ENCODE measurements at places on chromosomes 6 and 20.
A peak's percentile ranks its signal among the peaks of the same experiment; 100 is the strongest.

DNA sequence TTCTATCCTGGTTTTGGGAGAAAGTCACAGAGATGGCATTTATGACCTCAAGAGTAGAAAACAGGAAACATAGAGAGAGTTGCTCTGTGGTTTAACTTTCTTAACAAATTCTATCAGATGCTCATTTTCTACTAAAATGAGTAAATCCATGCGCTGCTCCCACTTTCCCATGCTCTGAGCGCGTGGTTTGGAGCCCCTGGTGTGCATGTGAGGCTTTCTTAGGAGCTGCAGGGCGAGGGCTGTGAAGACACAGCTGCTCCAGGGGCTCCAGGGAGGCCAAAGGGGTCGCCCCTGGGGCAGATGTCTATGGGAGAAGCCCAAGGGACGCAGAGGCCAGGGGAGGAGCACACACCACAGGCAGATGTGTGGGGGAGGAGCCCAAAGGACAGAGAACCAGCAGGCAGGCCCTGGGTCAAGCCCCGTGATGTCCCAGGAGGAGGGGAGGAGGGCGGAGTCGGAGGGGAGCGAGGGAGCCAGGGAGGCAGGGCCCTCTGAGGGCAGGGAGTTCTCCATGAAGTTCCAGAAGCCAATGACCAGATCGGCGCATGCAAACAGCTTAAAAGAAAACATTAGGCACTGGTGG lies 122.9 kb downstream of the IRF4 start:
- peak; percentile 60 for DNase-seq

- DNase-seq = no peak
Measured at GRCh38 chr20:20413810-20414281, 45.9 kb downstream of the INSM1 start.

DNA sequence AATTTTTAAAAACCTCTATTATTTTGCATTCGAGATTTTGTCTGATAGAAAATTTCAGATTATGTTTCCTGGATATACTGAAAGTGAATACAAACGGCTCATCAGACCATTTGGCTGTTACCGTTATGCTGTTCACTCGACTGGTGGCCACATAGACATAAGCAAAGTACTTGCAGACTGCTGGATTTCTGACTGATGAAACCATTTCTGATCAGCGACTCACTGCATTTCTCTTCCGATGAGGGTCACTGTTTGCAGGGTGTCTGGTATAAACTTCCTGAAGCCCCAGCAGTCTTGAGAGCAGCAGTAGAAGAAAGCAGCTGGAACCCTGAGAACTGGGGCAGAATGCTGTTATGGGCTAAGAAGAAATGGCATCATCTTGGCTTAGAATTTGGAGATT lies 17.7 kb downstream of the SNX9 start:
- no peak for DNase-seq

DNA sequence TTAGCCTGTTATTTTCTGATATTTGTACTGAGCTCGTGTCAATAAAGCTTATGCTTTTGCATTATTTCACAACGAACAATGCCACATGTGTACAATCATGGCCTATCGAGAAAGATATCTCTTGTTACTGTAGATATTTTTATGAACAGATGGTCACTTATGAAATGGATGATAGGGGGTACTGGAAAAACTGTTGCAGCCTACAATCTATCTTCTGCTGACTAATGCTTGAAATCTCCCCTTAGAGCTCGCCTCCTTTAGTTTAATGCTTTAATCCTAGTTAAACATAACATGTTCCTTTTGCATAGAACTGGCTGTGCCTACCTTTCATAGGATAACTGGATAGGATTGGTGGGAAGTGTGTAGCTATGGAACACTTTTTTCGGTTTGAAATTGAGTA lies 296.2 kb downstream of the FARS2 start:
- no peak for DNase-seq

GRCh38 chr6:36514554-36515456 lies 32.5 kb downstream of the STK38 start:
- no peak for DNase-seq

- DNase-seq = no peak
Measured at GRCh38 chr6:105593805-105594671, 191.2 kb upstream of the PREP start.

DNA sequence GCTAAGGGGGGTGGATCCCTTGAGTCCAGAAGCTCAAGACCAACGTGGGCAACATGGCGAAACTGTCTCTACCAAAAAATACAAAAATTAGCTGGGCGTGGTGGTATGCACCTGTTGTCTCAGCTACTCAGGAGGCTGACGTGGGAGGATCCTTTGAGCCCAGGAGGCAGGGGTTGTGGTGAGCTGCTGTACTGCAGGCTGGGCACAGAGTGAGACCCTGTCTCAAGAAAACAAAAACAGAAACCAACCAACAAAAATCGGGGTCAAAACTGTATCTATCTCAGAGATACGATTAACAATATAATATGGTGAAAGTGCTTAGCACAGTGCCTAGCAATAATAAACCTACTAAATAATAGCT lies 20.7 kb upstream of the BCAS1 start:
- DNase-seq = no peak

DNA sequence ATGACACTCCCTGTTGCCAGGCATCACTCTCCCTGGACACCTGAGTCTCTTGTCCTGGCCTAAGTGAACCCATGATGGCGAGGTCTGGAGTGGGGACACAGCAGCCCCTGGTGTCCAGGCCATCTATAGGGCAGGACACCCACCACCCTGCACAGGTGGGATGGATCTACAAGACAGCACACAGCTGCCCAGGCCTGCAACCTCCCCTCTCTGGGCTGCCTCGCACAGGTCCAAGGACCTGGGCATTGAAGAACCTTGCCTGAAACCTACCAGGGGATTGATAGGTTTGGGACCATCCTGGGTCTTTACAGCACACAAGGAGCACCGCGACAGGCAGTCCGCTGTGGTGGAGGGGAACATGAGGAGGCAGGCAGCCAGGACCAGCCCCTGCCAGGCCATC lies 11.2 kb downstream of the PDYN start:
- no peak for DNase-seq

DNA sequence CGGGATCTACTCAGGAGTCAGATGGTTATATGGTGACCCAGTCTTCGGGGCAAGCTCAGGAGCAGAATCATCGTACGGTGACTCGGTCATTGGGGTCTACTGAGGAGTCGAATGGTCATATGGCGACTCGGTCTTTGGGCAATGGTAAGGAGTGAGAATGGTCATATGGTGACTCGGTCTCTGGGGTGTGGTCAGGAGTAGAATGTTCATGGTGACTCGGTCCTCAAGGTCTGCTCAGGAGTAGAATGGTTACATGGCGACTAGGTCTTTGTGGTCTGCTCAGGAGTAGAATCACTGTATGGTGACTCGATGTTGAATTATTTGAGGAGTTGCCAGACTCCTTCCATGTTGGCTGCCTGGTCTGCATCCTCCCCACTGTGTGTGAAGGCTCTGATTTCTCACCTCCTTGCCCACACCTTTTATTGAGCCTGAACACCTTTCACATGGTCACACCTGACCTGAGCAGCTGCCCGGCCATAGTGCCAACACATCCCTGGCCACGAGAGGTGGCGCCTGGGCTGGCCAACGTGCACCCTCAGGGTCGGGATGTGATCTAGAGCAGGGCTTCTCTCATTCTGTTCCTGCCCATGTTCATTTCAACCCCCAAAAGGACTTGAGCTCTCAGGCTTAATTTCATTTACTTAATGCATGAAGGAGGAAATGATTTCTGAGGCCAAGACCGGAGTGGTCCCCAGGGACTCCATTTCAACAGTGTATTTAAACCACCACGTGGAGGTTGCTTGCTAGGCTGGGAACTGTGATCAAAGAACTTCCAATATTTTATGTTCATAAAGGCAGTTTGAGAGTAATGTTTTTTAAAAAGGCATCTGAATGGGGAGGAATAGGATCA lies 119.5 kb downstream of the PHACTR3 start:
- no peak for DNase-seq

DNA sequence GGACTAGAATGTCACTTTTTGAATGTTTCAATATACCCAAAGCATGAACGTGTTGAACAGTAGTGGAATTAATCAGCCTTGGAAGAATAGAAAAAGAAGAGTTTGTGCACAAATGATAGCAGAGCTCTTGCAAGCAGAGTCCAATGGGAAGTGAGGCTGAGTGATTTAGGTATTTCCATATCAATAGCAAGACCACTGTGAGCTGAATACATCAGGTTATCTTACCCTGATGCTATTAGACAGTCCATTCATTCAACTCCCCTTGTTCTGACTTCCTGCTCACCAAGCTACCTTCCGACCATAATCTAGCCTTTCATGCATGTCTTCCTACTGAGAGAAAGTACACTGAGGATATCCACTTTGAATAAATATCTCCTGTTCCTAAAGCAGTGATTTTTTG lies 349.2 kb upstream of the RNF217 start:
- DNase-seq = peak; percentile 5

- peak; percentile 88 for DNase-seq
Measured at GRCh38 chr20:36754656-36755222, 8.8 kb upstream of the NDRG3 start.

DNA sequence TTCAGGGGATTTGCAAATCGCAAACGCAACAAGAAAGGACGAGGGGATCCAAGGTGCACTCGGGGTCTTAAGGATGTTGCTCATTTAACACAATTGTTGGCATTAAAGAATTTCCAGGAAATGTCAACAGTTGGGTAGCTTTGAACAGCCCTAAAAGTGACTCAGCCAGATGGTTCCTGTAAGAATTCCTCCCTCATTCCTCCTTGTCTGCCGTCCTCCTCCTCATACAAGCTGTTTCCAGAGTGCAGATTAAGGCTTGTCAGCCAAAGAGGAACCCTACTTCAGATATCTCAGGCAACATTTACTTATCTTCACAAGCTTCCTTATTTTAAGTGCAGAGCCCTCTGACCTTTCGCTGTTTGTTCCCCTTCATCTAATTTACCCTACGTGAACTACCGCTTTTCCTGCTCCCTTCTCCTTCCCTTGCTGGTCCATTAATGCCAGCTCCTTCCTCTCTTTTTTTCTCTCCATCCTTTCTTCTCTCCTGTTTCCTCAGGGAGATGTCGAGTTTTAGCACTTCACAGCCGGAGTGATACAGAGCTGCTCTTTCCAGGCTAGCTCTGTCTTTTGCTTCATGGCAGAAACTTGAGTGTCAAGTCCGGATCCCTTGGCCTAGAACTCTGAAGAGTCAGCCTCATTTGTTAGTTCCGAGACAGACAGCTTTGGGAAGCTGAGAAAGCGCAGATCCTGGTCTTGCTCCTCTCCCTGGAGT lies 26.1 kb upstream of the TBC1D7 start:
- no peak for DNase-seq

- no peak for DNase-seq
Measured at GRCh38 chr6:153251326-153251725, 120.2 kb upstream of the RGS17 start.

- no peak for DNase-seq
Measured at GRCh38 chr6:105797983-105798453, 288.1 kb upstream of the PRDM1 start.

DNA sequence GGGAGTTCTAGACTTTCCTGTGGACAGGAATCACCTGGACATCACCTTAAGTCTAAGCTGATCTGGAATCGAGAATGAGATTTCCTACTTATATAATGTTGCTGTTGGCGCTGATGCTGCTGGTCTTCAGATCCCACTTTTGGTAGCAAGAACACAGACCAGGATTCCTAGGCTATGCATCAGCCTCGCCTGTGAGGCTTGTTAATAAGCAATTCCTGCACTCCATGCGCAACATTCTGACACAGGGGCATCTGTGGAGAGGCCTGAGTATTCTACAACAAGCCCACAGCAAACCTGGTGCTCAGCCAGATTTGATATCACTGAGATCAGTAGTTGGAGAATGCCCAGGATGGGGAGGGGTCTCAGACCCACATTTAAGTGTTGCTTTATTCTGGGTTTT lies 52.0 kb upstream of the TRIM26 start:
- no peak for DNase-seq

GRCh38 chr6:109048176-109048575 lies 46.5 kb downstream of the SESN1 start:
- no peak for DNase-seq

GRCh38 chr20:51531141-51531710 lies 11.3 kb downstream of the NFATC2 start:
- DNase-seq = no peak

DNA sequence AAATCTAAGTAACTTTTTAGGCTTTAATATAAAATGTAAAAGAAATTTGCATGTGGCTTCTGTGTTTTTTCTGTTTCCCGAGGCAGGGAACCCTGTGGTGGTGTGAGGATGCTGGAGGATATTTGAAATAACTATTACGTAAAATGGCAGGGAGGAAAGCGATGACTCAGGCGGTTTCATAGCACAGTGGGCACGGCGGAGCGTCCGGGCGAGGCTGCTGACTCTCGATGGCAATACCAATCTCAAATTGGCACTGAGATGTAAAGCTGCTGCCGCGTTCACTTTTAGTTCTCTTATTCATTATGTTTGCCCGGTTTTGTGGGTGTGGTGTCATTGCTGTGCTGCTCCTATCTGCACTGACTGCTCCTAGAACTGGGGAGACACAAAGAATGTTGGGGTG lies 254.3 kb downstream of the THBS2 start:
- no peak for DNase-seq

DNA sequence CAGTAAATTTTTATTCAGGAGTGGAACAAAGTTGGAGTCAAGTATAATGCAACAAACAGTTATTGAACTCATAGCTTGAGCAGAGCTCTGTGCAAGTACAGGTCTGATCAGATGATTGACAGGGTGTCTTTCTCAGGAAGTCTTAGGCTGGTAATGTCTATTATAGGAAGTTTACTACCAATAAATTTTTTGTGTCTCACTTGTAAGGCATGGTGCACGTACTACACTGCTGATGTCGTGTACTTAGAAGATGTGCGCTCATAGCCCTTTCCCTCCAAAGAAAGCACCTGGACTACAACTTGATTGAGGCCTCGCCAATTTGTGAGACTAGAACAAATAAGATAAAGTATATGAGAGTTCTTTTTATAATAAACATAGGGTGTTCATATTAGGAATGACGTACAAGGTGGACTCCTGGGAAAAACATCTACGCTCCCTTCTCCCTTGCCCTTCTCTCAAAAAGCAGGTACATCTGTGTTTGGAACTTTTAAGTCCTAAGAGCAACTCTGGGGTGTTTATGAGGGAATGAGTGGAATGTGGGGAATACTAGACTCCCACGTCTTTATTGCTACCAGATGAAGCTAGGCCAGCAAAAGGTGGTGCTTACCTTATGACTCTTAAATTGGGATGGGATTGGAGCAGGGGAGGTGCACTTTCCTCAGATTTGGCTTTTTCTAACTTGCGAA lies 1.5 kb downstream of the NDUFAF5 start:
- DNase-seq = no peak

DNA sequence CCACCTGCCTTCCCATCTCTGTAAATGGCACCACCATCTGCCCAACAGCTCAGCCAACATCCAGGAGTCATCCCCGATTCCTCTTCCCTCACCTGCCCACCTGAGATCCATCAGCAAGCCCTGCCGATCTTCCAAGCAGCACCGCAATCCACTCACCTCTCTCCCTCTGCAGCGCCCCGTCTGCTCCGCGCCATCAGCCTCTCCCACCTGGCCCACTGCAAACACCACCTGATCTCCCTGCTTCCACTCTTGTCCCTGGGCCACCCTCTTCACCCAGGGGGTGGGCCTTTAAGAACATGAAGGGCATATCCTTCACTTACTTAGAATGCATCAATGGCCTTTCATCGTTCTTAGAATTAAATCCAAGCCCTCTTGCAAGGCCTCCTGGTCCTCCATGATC lies 457.3 kb upstream of the SULF2 start:
- DNase-seq = no peak
